ENCODE measurements at places on chromosomes 3 and 15.
A peak's percentile ranks its signal among the peaks of the same experiment; 100 is the strongest.

GRCh38 chr3:120481081-120481480 lies 30.3 kb upstream of the FSTL1 start:
- DNase-seq: no peak

- no peak for DNase-seq
Measured at GRCh38 chr3:98513091-98513511, 9.6 kb downstream of the CLDND1 start.

GRCh38 chr3:89702404-89702803 lies 595.0 kb downstream of the EPHA3 start:
- no peak for DNase-seq

DNA sequence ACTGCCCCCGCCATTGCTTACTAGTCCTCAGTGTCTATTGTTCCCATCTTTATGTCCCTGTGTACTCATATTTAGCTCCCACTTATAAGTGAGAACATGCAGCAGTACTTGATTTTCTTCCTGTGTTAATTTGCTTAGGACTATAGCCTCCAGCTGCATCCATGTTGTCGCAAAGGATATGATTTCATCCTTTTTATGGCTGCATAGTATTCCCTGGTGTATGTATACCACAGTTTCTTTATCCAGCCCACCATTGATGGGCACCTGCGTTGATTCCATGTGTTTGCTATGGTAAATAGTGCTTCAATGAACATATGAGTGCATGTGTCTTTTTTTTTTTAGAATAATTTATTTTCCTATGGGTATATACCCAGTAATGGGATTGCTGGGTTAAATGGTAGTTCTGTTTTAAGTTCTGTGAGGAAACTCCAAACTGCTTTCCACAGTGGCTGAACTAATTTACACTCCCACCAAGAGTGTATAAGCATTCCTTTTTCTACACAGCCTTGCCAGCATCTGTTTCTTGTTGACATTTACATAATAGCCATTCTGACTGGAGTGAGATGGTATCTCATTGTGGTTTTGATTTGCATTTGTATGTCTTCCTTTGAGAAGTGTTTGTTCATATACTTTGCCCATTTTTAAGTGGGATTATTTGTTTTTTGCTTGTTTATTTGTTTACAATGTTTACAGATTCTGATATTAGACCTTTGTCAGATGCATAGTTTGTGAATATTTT lies 53.7 kb downstream of the GALK2 start:
- DNase-seq: no peak

- no peak for DNase-seq
Measured at GRCh38 chr3:38453913-38454177, 155 bp downstream of the ACVR2B start.

- DNase-seq: no peak
Measured at GRCh38 chr15:65088643-65089021, 12.1 kb downstream of the KBTBD13 start.

- DNase-seq: no peak
Measured at GRCh38 chr3:111745786-111746185, 113.3 kb upstream of the PHLDB2 start.

GRCh38 chr3:22292681-22293080 lies 541.7 kb upstream of the ZNF385D start:
- no peak for DNase-seq

GRCh38 chr3:184757022-184757651 lies 45.3 kb upstream of the MAGEF1 start:
- peak; percentile 39 for DNase-seq

- no peak for DNase-seq
Measured at GRCh38 chr3:180802837-180803236, 109.6 kb upstream of the FXR1 start.

DNA sequence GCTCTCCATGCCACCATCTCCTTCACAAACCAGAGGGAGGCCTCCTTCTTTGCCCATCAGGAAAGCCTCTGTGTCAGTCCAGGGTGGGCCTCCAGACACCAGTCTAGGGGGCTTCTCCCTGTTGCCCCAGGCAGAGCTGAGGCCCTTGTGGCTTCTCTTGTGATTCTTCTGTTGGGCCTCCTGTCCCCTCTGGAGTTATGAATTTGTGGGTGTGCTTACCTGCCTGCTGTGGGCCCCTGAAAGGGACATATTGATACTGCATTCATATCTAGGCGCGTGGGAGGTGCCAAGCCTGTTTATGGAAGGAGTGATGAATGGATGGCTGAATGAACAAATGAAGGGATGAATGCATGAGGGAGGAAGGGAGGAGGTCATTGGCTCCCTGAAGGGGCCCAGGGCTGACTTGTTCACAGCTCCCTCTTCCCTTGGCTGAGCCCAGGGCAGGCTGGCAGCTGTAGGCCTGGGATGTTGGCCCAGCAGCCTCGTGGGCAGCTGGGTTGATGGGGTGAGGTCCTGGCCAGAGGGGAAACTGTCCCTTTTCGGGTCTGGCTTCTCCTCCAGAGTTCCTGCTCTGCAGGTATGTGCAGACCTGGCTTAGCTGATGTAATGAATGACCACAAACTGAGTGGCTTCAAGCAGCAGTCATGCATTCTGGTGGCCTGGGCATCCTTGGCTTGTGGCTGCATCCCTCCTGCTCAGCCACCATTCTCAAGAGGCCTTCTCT lies 195.4 kb downstream of the GOLGA6L6 start:
- no peak for DNase-seq

DNA sequence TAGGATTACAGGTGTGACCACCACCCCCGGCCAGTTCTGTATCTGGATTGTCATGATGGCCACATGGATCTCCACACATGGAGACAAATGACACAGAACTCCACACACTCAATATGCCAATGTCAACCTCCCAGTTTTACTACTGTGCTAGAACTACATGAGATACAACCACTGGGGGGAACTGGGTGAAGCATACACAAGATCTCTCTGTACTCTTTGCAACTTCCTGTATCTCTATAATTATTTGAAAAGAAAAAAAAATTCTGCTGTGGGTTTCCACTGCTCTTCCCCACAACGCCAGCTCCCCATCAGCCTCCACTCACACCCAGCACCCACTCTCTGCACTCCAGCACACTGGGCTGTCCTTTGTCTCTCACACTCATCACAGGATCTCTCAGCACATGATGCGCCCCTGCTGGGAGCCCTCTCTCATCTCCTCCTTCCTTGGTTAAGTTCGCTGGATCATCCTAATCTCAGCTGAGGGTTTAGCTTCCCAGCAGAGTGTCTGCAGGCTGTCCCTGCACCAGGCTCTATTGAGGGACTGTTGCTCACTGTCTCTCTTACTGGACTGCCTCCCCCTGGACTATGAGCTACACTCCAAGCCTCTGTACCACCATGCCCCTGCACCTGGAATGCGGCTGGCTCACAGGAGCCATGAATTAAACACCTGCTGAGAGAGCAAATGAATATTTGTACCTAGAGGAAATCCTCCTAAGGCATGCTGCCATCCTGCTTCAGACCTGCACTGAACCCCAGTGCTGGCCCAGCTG lies 10.7 kb upstream of the RAB43 start:
- DNase-seq: no peak

DNA sequence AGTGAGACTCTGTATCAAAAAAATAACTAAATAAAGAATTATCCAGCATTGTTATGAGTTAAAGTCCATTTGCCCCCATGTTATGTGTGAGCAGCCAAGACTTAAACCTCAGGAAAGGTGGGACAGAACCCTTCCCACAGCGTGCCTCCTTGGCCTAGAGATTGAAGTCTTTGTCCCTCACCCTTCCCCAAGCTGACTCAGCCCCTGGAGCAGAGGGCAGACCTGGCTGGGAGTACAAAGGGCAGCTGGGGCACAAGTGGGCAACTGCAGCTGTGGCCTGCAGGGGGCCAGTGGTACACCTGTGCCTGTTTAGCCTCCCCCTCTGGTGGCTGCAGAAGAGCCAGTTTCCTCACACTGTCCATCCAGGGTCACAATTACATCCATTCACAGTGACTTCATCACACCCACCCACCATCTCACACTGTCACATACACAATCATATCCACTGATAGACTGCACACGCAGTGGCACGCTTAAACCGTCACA lies 940 bp upstream of the ACY1 start:
- DNase-seq: peak; percentile 67

- DNase-seq: no peak
Measured at GRCh38 chr3:155870945-155871745, 695 bp downstream of the GMPS start.

GRCh38 chr15:62391641-62392262 lies 226.7 kb upstream of the C2CD4B start:
- DNase-seq: no peak
